ENCODE measurements at places on chromosomes 4 and X. TPM values are rescaled to one million over a fixed set of nuclear protein-coding genes. Genes with fewer than 3 reads are reported as not detected.

Gene BANK1
- total RNA-seq: 10.9 TPM

Gene UGT2A1
- total RNA-seq: not detected

Gene ADH7
- total RNA-seq: not detected

Gene SORCS2
- total RNA-seq: 0.65 TPM

Gene PABPC1L2A
- not detected for total RNA-seq

Gene HELQ
- total RNA-seq: 19.0 TPM

Gene SHOX
- total RNA-seq: 1.5 TPM

Gene SSX4B
- not detected for total RNA-seq

Gene UGT2B15
- not detected for total RNA-seq

Gene FGFBP2
- 69.4 TPM for total RNA-seq

Gene SPANXD
- total RNA-seq: not detected

Gene TRIML2
- total RNA-seq: not detected

Gene GYPB
- total RNA-seq: not detected

Gene PHEX
- not detected for total RNA-seq

Gene CCSER1
- total RNA-seq: 16.1 TPM

Gene ARMCX2
- 16.3 TPM for total RNA-seq

Gene TCP11X2
- total RNA-seq: not detected

Gene NWD2
- 1.9 TPM for total RNA-seq

Gene CCDC158
- total RNA-seq: 1.3 TPM

Gene TMSB15A
- 0.85 TPM for total RNA-seq

Gene MCF2
- not detected for total RNA-seq

Gene RTL3
- total RNA-seq: 0.22 TPM
